CD4-positive, alpha-beta T cell treated with Interleukin-10 for 1 hour (primary cell): ENCODE measurements at places on chromosomes 7 and 10.

GRCh38 chr7:106262221-106262881 is 22.4 kb downstream of the NAMPT start:
- no peak for DNase-seq

- peak; percentile 13 for DNase-seq
Observed at GRCh38 chr7:90262438-90262837, 17.5 kb downstream of the CFAP69 start.

- no peak for DNase-seq
Observed at GRCh38 chr10:7913126-7913872, 95.0 kb downstream of the TAF3 start.

DNA sequence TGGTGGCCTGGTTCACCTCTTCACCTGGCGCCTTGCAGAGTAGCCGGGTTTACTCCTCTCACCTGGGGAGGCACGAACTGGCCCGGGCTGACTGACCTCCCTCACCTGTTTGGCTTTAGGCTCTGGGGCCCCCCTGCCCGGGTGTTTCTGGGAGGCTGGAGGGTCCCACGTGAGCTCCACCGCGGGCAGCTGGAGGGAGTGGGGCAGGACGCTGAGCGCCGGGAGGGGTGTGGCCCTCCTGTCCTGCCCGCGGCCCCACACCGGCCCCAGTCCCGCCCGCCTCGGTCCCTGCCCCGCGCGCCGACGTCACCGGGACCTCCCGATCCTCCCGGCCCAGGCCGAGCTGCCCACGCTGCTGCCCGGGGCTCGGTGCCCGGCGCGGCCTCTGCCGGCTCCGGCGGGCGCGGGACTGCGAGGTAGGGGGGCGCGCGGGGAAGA is at the start of gene AMZ1:
TSS of gene AMZ1 (plus strand) at position 322 of the 438 bp plus-strand sequence. CDS start 12,250 bp downstream, outside the sequence.
- DNase-seq: no peak

DNA sequence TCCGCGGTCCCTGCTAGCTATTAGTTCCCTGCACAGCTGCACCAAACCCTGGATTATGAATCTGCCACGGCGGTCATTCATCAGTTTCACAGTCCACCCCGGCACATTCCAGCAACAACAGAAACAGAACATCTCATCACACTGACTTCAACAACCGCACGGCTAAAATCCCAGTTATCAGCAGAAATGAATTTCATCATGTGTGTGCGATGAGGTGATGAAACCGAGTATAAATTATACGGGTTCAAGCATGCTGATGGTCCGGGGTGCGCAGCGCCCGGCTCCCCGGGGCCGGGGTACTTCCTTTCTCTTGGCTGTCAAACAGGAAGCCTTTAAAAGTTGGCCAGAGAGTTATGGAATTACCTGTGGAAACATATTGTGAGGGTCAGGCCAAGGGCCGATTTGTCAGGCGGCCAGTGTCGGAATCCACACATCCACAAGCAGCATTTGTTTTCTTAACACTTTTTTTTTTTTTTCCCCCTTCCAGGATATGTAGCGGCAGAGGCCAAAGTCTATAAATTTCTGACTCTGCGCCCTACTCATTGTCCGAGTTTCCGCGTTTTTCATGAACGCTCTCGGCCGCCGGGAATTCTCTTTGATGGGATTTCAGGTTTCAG is 420.9 kb upstream of the MGMT start:
- DNase-seq: no peak
